ENCODE measurements at places on chromosomes 11 and 22. TPM values are rescaled to one million over a fixed set of nuclear protein-coding genes. Genes with fewer than 3 reads are reported as not detected.

The ANKRD49 gene
- 13.7 TPM for total RNA-seq

DNA sequence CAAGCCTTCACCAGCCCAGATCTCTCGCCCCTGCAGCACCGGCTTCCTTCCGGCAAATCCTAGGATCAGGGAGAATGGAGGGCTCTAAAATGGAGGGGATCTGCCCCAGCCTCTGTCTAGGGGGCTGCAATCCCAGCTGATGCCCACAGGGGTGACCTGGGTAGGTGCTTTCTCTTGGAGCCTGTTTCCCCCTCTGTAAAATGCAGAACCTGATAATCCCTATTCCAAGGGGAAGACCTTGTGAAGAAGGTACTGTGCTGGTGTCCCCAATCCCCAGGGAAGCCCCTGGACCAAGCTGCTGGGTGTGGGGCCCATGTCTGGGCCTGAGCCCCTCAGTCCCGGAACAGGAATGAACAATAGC is 2.8 kb downstream of the EMID1 start:
- DNase-seq: no peak

The MS4A18 gene
- total RNA-seq: not detected

The OR5A1 gene
- not detected for total RNA-seq

GRCh38 chr11:3927129-3927796 is 71.8 kb downstream of the STIM1 start:
- DNase-seq: no peak

The BTBD18 gene
- total RNA-seq: not detected

The P2RX3 gene
- not detected for total RNA-seq

GRCh38 chr11:94681852-94682251 is 86.3 kb upstream of the AMOTL1 start:
- DNase-seq: no peak

- DNase-seq: no peak
Observed at GRCh38 chr11:58924230-58924629, 15.1 kb upstream of the GLYATL1 start.
